Activated CD8-positive, alpha-beta memory T cell treated with anti-CD3 and anti-CD28 coated beads, Interleukin-2, amount 10 ng/mL, durations not matched to agents 7 days and 5 days (primary cell): ENCODE measurements at places on chromosomes 16 and 17. TPM values are rescaled to one million over a fixed set of nuclear protein-coding genes. Genes with fewer than 3 reads are reported as not detected.

The C16orf89 gene
- not detected for total RNA-seq

The METTL9 gene
- 86.6 TPM for total RNA-seq

The FZD2 gene
- total RNA-seq: 0.30 TPM

The TTYH2 gene
- 12.8 TPM for total RNA-seq

The TMED6 gene
- 1.5 TPM for total RNA-seq

The CCDC102A gene
- total RNA-seq: 20.2 TPM

The PIK3R6 gene
- total RNA-seq: 1.3 TPM

The CDRT4 gene
- 4.9 TPM for total RNA-seq

The GNGT2 gene
- total RNA-seq: 45.3 TPM

The RMI2 gene
- total RNA-seq: 65.9 TPM

The STH gene
- not detected for total RNA-seq

The ARHGAP23 gene
- total RNA-seq: 0.40 TPM

The RAB37 gene
- total RNA-seq: 51.7 TPM

The TP53TG3C gene
- not detected for total RNA-seq

The SHPK gene
- total RNA-seq: 13.9 TPM

The HOXB3 gene
- total RNA-seq: 12.9 TPM

The SPATA22 gene
- total RNA-seq: 0.67 TPM

The AATK gene
- 0.26 TPM for total RNA-seq

The RDM1 gene
- 13.5 TPM for total RNA-seq

The ARL5C gene
- 0.35 TPM for total RNA-seq

The OTOP2 gene
- not detected for total RNA-seq

The NPIPB4 gene
- 196 TPM for total RNA-seq

The CLEC3A gene
- total RNA-seq: not detected

The PRR35 gene
- total RNA-seq: not detected

The SLC52A1 gene
- total RNA-seq: 2.2 TPM

The AGRP gene
- total RNA-seq: not detected

The MYH13 gene
- not detected for total RNA-seq

The MLX gene
- 54.8 TPM for total RNA-seq

The ABCA3 gene
- total RNA-seq: 10.9 TPM

The ACSM2A gene
- not detected for total RNA-seq

The MIEN1 gene
- total RNA-seq: 45.9 TPM

The MINK1 gene
- total RNA-seq: 87.4 TPM

The TTLL6 gene
- not detected for total RNA-seq
